Activated naive CD4-positive, alpha-beta T cell treated with anti-CD3 and anti-CD28 coated beads, Interleukin-2, amount 50 U/mL, for 72 hours (primary cell): ENCODE measurements at places on chromosomes 1 and 21.

DNA sequence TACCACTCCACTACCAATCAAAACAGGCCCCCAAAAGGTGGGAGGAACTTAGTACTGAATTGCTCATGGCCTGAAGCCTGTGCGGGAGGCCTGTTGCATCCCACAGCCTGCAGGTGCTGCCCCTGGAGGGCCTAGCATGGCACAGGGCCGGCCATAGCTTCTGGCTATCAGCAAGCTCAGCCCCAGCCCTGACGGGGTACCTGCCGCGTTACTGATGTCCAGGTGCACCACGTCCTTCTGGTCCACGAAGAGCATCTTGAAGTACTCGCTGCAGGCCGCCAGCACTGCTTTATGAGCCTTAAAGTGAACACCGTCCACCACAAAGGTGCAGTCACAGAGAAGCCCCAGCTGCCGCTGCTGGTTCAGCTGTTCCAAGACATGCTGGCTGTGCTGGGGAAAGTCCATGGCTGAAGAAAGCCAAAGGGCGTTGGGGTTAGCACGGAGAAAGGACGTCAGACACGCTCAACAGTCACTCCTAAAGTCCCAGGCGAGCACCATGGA lies 27.8 kb downstream of the ZBTB17 start:
- DNase-seq: no peak

DNA sequence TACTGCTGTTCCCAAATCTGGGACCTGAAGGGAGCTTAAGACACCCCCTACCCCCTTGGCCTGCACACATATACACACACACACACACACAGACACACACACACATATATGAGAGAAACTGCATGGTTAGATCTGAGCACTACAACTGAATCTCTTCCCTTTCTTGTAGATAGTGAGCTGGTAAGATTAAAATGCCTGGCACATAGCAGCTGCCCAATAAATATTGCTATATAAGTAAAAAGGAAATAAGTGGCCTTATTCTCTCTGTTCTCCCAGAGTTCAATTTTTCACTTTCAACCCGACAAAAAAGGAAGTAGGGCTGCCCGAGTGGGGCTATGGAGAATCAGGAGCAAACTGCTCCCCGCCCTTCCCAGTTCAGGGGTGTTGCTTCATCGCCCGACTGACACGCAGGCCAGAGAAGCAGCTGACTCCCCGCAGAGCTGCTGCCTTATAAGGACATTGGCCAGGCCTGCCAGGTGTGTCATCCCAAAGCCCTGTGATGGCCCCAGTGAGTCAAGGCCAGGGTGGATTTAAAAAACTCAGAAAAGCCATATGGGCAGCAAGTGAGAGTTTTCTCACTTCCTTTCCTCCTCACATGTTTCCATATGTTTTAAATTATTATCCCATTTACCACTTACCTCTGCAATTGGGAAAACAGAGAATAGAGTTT lies 106.5 kb upstream of the SLC44A3 start:
- DNase-seq: no peak

- DNase-seq: no peak
Measured at GRCh38 chr21:45262616-45263015, 25.1 kb downstream of the POFUT2 start.

DNA sequence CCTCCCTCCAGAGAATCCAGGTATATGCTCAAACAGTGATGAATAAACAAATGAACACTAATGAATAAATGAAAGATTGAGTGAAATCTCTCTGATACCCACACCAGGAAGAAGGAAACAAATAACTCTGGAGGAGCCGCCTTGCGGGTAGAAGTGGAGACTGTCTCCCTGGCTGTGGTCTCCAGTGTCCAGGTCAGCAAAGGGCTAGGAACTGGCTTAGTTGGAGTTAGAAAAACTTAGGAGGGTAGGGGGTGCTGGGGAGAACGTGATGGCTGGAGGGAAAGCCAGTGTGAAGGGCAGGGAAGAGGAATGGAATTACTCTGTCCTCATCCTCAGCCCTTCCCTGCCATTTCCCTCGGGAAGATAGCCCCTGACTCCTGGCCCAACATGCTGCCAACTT lies 537 bp downstream of the RHBDL2 start:
- no peak for DNase-seq

- no peak for DNase-seq
Measured at GRCh38 chr1:89692601-89693521, 59.9 kb downstream of the LRRC8C start.

DNA sequence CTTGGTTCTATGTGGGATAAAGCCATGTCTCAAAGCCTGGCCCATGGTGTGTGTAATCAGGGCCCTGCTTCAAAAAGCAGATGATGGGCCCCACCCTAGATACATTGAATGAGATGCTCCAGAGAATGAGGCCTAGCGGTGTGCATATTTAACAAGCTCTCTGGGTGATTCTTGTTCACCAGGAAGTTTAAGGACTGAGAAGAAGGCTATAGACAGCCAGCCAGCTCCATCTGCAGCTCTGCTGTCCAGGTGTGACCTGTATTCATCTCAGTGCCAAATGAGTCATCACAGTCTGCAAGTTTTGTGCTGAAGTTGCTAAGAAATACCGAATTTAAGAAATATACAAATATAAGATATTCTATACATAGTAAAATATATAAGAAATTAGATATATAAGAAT lies 182.0 kb upstream of the RUNX1 start:
- DNase-seq: no peak

- DNase-seq: no peak
Measured at GRCh38 chr1:201949491-201949890, 3.1 kb upstream of the LMOD1 start.

DNA sequence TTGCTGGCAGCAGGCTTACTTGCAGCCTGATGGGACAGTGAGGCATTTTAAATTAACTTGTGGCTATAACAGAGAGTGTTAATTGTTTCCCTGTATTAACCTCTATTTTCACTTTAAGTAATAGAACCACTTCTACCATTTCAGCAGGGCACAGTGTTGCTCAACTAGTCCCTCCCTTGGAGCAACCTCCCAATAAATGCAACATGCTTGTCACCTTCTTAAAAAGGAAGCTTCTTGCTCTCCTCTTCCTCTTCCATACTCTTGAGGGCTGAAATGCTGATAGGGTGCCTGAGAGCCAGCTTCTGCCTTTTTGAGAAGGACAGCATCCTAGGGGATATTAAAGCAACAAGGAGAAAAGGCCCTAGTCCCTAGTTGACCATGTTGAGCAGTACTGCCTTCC lies 52.1 kb downstream of the C4BPA start:
- DNase-seq: no peak

DNA sequence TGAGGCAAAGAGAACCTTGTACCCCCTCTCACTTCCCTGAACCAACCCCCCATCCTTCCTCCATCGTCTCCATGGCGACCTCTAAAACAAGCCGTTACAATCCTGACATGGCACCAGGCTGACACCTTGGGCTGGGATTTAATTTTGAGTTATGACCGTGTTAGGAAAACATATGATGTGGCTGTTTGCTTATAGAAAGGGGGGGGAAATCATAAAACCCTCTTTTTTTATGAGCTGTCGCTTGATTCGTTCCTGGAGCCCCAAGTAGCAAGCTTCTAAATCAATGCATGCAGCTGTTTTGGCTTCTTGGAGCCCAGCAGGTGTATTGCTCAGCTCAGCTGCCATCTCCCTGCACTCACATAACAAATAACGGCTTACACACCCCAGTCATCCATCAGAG lies 301.2 kb upstream of the SPAG17 start:
- no peak for DNase-seq

GRCh38 chr1:229221106-229222019 lies 49.5 kb upstream of the RAB4A start:
- DNase-seq: no peak

DNA sequence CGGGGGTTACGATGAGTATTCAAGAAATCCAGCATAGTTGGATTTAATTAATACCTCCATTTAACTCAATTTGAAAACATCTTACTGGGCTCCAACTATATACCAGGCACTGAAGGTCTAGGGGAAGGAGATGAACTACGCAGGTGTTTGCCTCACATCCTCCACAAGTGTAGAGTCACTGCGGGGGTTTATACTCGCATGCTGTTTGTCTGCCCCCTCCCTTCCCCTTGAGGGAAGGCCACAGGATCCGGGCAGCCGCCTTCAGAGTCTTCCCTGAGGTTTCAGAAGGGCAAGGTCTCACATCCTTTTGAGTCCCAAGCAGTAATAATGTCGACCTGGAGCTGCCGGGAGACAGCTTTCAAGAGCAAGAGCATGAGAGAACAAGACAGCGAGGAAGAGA lies 142.4 kb upstream of the GALNT2 start:
- no peak for DNase-seq

DNA sequence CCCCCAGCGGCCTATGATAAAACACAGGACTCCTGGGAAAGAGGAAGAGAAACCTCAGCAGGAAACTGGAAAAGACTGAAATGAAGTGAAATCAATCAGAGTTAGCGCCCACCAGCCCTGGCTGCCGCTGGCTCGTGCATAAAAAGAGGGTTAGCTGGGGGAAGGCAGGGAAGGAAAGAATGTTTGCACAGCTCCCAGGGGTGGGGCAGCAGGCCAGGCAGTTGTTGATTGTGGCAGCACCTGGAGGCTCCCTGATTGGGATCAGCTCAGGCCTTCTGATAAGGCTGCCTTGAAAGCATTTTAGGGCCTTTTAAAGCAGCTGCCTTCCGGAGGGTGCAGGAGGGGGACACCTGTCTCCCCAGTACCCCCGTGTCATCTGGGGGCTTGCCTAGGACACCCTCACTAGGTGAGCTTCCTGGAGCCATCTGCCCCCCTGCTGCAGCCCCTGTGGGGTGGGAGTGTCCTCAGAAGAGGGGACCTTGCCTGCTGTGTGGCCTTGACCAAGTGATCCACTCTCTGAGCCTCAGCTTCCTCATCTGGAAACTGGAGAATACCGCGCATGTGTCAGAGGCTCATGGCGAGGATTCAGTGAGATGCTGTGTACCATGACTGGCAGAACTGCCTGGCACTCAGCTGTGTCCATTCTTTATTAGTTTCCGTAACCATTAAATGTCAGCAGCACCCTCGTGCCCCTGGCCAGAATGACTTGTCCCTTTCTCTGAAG lies 6.6 kb downstream of the EPHB2 start:
- no peak for DNase-seq
